ENCODE measurements at places on chromosomes 7 and 10.

GRCh38 chr7:47253650-47254080 lies 328.2 kb downstream of the TNS3 start:
- no peak for DNase-seq

DNA sequence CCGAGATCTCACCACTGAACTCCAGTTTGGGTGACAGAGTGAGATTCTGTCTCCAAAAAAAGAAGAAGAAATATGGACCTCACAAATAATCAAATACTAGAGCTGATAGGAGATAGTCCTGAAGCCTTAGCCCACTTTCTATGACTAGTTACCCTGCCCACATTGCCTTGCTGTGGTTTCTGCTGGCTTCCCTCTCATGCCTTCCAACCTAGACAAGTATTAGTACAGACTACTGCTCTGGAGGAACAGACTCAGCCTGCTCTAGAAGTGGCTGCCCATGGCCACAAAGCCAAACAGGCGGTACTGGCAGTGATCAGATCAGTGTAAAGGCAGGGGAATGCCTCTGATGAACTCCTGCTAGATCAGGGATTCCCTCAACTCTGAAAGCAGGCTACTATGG lies 89.7 kb upstream of the PRKAR2B start:
- no peak for DNase-seq

DNA sequence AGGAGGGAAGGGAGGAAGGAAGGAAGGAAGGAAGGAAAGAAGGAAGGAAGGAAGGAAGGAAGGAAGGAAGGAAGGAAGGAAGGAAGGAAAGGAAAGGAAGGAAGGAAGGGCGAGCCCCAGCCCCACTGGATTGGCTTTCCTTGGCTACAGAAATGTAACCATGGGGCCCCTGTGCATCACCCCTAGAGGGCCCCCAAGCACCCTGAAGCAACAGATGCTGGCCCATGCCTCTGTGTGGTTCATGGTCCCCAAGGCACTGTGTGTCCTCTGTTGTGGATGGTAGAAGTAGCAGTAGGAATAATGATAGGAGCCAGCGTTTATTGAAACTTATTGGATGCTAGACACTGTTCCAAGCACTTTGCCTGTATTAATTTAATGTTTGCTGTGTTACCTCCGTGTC lies 116.6 kb upstream of the MACROH2A2 start:
- no peak for DNase-seq

- DNase-seq: no peak
Measured at GRCh38 chr7:156497776-156498509, 142.6 kb upstream of the RNF32 start.

GRCh38 chr10:96767611-96768010 lies 47.3 kb upstream of the PIK3AP1 start:
- DNase-seq: no peak

- no peak for DNase-seq
Measured at GRCh38 chr10:54613162-54613561, 187.9 kb downstream of the PCDH15 start.

GRCh38 chr7:117495308-117495707 lies 15.5 kb downstream of the CFTR start:
- no peak for DNase-seq

- no peak for DNase-seq
Measured at GRCh38 chr7:53214463-53214862, 179.0 kb downstream of the POM121L12 start.

DNA sequence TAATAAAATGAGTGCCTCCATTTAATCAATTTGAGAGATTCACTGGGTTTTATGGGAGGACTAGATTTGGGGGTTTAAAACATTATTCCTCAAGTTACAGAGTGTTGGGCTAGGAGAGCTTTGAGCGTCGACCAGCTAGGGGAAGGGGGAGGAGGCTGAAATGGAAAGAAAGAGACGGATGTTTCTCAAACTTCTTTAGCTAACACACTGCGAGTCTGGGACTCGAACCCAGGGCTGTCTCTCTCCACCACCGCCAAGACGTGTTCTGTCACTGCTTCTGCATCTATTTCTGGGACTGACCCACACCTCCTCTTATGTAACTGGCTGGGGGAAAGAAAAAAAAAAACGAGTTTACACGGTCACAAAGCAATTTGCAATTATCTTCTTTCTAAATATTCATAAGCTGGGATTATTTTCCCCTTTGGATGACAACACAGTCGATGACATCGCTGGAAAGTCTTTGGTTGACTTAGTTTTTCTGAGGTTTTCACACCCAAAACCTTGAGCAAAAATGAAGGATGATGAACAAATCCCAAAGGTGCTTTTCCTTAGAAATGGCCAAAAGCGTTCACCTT lies 27.2 kb downstream of the CHST15 start:
- no peak for DNase-seq

- DNase-seq: no peak
Measured at GRCh38 chr10:12667052-12667451, 317.7 kb downstream of the CAMK1D start.

- DNase-seq: no peak
Measured at GRCh38 chr10:67793313-67793712, 44.7 kb downstream of the DNAJC12 start.

DNA sequence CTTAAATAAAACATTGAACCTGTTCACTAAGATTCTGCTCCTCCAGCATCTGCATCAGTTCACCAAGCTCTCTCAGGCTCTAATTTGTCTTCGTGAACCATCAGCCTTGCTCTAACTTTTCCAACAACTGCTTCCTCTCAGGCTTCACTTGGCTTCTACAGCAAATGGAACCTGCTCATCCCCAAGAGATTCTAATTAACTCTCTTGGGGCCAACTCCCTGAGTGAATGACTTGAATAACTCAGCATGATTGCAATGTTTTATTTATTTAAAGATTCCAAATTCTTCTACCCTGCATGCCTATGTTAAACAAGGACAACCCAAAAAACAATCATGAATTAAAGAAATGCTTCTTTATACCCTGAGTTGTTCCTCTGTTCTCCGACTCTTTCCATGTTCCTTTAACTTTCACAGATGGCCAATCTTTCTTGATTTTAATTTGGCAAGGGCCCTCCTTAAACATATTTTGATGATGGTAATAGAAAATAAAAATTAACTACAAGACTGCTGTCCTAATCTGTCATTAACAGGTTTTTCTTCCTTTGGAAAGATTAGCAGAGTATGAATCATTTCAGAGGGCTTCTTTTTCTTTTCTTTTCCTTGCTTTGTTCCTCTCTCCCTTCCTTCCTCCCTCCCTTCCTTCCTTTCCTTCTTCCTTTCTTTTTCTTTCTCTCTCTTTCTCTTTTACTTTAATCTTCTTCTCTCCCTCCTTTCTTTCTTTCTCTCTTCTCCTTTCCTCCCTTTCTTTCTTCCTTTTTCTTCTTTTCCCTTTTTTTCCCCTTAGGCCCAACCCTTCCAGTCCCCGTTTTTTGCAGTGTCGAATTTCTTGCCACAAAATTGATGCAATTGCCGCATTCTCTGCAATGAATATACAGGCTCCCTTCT lies 195.0 kb upstream of the RHOBTB1 start:
- no peak for DNase-seq
